PC-3 (cell line): ENCODE measurements at places on chromosomes 7 and 10. TPM values are rescaled to one million over a fixed set of nuclear protein-coding genes. Genes with fewer than 3 reads are reported as not detected.

Gene GJD4
- total RNA-seq = 0.33 and 0.58 TPM in 2 replicates

Gene COL13A1
- 201 and 299 TPM in 2 replicates for total RNA-seq

Gene GPR37
- total RNA-seq = 10.5 and 14.3 TPM in 2 replicates

Gene CYP3A4
- total RNA-seq = not detected in 2 replicates

Gene CDK1
- 166 and 202 TPM in 2 replicates for total RNA-seq

Gene CALN1
- not detected in 2 replicates for total RNA-seq
